SW 1271 (cell line): ENCODE measurements at places on chromosomes 4 and X.

GRCh38 chr4:111649308-111649707 lies 495.9 kb upstream of the FAM241A start:
- DNase-seq, result no peak

- DNase-seq, result no peak
These were observed 114.3 kb downstream of the DCK start for GRCh38 chr4:71107726-71108125.

GRCh38 chr4:10783351-10783750 lies 98.8 kb upstream of the CLNK start:
- DNase-seq, result no peak

DNA sequence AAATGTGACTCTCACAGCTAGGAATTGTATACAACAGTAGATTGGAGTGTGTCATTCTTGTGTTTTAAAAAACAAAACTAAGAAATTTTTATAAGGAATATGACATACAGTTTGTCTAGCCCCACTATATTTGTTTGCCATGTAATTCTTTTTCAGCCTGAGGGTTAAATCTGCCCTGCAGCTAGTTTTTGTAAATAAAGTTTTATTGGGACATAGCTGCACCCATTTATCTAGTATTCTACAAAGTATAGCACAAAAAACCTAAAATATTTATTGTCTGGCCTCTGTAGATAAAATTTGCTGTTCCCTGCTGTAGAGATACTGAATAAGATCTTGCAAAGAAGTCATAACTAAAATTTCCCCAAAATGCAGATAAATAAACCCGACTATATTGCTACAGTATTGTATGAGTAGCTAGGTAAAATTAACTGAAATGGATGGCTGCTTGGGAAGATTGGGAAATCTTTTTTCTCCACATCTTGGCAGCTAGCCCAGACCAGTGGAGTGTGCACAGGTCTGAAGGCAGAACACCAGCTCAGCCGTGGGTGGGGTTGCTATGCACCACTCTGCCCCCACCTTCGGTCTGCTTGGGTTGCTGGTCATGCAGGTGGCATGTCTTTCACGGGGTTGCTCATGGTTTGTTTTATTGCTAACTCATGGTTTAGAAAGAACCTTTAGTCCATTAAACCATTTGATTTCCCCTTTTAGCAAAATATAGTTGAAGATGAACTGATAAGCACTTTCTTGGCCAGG lies 127.9 kb downstream of the KLHL8 start:
- peak; percentile 6 for DNase-seq

DNA sequence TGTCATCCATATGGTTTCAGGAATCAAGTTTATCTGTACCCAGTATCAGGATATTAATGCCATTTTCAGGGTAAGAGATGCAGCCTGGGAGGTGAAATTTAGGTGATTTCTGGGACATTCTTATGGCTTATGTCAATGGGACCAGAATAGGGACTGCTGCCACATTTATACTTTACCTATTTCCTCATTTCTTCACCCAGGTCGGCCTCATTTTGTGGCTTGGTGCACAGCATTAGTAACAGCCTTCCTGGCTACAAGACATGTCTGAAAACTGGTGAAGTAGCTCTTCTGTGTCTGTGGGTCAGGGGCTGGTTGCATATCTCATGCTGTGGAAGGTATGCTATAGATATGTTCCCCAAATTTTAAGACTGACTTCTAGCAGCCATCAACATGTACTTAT lies 284.8 kb downstream of the AFF2 start:
- DNase-seq, result no peak

GRCh38 chr4:16268290-16268689 lies 42.0 kb upstream of the TAPT1 start:
- no peak for DNase-seq

DNA sequence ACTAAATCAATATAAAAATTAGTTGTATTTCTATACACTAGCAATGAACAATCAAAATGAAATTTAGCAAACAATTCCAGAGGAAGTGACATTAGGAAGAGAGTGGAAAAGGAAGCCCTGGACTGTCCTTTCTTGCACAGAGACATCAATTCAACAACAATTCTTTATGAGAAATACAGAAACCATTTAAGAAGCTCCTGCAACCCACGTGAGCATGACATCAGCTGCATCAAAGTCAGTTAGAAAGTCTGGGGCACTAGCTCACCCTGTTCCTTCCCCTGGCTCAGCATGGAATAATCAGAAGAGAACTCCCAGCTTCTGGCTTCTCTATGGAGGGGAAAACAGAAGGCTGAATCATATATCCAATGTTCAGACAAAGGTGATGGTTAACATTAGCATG lies 48.6 kb upstream of the STARD8 start:
- no peak for DNase-seq

DNA sequence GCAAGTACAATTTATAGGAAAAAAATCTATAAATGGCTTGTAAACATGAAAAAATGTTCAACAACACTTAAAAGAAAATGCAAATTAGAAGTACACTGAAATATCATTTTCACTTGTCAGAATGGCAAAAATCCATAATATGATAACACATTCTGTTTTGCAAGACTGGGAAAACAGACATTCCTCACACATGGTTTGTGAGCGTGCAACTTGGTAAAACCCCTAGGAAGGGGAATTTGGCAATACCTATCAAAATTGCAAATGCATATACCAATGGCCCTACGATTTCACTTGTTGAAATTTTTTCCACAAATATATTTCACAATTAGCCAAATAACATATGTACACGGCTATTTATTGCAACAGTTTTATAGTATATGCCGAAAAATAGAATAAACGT lies 31.4 kb downstream of the TBC1D9 start:
- no peak for DNase-seq
